Naive thymus-derived CD8-positive, alpha-beta T cell (primary cell): ENCODE measurements at places on chromosomes 13 and 19. TPM values are rescaled to one million over a fixed set of nuclear protein-coding genes. Genes with fewer than 3 reads are reported as not detected.

DNA sequence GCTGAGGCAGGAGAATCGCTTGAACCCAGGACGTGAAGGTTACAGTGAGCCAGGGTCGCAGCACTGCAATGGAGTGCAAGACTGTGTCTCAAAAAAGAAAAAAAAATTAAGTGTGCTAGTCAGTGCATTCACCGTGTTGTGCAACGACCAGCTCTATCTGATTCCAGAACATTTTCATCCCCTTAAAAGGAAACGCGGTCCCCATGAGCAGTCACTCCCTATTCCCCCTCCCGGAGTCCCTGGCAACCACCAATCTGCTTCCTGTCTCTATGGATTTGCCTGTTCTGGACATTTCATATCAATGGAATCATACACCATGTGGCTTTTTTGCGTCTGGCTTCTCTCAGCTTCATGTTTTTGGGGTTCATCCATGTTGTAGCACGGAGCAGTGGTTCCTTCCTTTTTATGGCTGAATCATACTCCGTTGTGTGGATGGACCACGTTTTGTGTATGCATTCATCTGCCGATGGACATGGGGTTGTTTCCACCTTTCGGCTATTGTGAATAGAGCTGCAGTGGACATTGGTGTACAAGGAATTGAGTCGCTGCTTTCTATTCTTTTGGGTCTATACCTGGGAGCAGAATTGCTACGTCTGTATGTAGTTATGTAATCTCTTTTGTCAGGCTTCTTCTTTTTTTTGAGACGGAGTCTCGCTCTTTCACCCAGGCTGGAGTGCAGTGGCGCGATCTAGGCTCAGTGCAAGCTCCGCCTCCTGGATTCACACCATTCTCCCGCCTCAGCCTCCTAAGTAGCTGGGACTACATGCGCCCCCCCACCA, 19.8 kb downstream of the MYO9B start:
- no peaks in the 10 kb centered on the region for H3K27me3 ChIP-seq
- peaks cover 26% of the 10 kb centered on the region for H3K36me3 ChIP-seq
- no peak overlapping the region for H3K4me3 ChIP-seq
- DNase-seq: no peak
- peak overlapping the region; percentile 38 for H3K27ac ChIP-seq

GRCh38 chr19:38291855-38292254, 12.2 kb upstream of the C19orf33 start:
- H3K36me3 ChIP-seq: peaks cover 55% of the 10 kb centered on the region
- H3K4me3 ChIP-seq: no peak overlapping the region
- no peak overlapping the region for H3K27ac ChIP-seq
- no peaks in the 10 kb centered on the region for H3K27me3 ChIP-seq
- DNase-seq: no peak

DNA sequence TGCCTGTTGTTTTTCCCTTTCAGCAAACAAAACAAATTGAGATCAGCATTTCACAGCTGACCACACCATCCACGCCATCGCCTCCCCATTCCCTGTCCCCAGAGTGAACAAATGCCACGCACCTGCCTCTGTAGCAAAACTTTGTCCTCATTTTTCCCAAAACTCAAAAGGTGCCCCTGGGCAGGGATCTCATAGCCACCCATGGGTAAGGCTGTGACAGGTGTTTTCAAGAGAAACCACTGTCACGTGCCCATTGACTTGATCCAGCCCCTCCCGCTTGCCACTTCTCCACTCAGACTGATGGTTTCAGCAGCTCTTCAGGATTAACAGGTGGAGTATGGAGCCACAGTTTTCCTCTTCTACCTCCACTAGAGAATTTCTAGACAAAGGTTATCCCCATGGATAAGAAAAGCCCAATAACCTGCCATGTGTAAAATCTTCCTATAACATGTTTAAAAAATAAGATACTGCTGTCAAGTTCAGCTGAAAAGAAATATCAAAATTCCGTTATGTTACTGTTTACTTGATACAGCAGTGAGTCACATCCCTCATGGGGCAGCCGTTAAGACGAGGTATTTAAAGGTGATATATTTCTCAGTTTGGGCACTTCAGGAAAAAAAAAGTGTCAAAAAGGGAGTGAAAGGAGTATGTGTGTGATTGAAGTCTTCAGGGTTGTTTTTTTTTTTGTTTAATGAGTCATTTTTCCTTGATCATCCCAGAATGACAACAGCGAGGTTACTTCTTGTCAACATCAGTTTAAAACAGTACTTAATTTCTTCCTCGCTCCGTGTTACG, 63.5 kb upstream of the GPR183 start:
- peak overlapping the region; percentile 98 for H3K27ac ChIP-seq
- H3K4me3 ChIP-seq: peak overlapping the region; percentile 81
- peaks cover 5% of the 10 kb centered on the region for H3K36me3 ChIP-seq
- H3K4me1 ChIP-seq: peaks cover 91% of the 10 kb centered on the region

- DNase-seq: peak; percentile 53
- peak overlapping the region; percentile 22 for H3K4me3 ChIP-seq
- H3K27ac ChIP-seq: no peak overlapping the region
- H3K27me3 ChIP-seq: no peaks in the 10 kb centered on the region
Measured at GRCh38 chr19:46529622-46530451, 34.2 kb upstream of the PNMA8B start.

- H3K27me3 ChIP-seq: no peaks in the 10 kb centered on the region
- peaks cover 22% of the 10 kb centered on the region for H3K36me3 ChIP-seq
- DNase-seq: no peak
- peak overlapping the region; percentile 1 for H3K27ac ChIP-seq
- peaks cover 41% of the 10 kb centered on the region for H3K4me1 ChIP-seq
Measured at GRCh38 chr13:73975767-73976166, 158.4 kb downstream of the KLF12 start.

- no peak for DNase-seq
- H3K27me3 ChIP-seq: no peaks in the 10 kb centered on the region
- H3K4me3 ChIP-seq: no peak overlapping the region
- H3K36me3 ChIP-seq: peaks cover 2% of the 10 kb centered on the region
- H3K27ac ChIP-seq: peak overlapping the region; percentile 47
Measured at GRCh38 chr19:3389876-3390371, 23.5 kb downstream of the NFIC start.

GRCh38 chr19:29586401-29586800, 19.7 kb upstream of the POP4 start:
- DNase-seq: no peak
- peaks cover 5% of the 10 kb centered on the region for H3K27me3 ChIP-seq
- H3K4me1 ChIP-seq: peaks cover 11% of the 10 kb centered on the region
- H3K36me3 ChIP-seq: no peaks in the 10 kb centered on the region
- H3K4me3 ChIP-seq: no peak overlapping the region

DNA sequence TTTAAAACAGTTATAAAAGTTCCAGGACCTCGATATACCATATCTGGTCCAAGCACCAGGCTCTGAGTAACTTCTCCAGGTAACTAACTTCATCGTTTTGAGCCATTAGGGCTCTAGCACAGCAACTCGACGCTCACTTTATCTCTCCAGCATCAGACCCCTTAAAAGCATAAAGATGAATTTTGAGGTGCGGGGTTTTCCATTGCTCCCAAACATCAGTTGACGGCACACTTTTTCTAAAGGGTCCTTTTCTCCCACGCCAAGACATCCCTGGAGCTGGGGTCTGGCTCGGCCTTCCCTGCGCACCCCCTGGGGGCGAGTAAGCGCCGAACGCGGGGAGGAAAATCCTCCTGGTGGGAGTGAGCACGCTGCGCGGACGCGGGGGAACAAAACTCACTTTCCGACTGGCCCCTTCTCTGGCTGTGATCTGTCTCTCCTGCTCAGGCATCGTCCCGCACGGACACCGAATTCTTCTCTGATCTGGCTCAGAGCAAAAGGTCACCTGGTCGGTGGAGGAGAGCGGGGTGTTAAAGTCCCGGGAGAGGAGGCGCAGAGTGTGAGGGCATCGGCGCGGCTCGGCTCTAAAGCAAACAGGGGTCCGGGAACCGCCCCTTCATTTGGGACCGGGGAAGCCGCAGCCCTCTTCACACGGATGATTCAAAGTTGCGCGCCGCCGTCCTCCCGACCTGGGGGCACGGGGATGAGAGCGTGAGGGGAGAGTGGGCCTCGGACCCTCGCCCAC, at the start of gene ATP7B:
Gene ATP7B, minus strand, starts transcription at position 561 of the 742 bp plus-strand sequence. Its CDS starts 113 bp downstream, at position 448.
- peak within 1 kb of the TSS; percentile 99 for H3K4me3 ChIP-seq
- peak within 1 kb of the TSS; percentile 96 for H3K27ac ChIP-seq
- DNase-seq: no peak
- peaks cover 21% of the 10 kb centered on the region for H3K4me1 ChIP-seq
- H3K36me3 ChIP-seq: no peaks in the 10 kb centered on the region
- H3K27me3 ChIP-seq: peaks cover 16% of the 10 kb centered on the region

GRCh38 chr19:17942582-17943273, 9.9 kb downstream of the CCDC124 start:
- peaks cover 16% of the 10 kb centered on the region for H3K4me1 ChIP-seq
- H3K27me3 ChIP-seq: no peaks in the 10 kb centered on the region
- no peaks in the 10 kb centered on the region for H3K36me3 ChIP-seq
- no peak overlapping the region for H3K4me3 ChIP-seq

- no peaks in the 10 kb centered on the region for H3K27me3 ChIP-seq
- H3K27ac ChIP-seq: no peak overlapping the region
- H3K4me1 ChIP-seq: no peaks in the 10 kb centered on the region
- H3K36me3 ChIP-seq: no peaks in the 10 kb centered on the region
Measured at GRCh38 chr13:22848539-22849052, 332.2 kb upstream of the SGCG start.

DNA sequence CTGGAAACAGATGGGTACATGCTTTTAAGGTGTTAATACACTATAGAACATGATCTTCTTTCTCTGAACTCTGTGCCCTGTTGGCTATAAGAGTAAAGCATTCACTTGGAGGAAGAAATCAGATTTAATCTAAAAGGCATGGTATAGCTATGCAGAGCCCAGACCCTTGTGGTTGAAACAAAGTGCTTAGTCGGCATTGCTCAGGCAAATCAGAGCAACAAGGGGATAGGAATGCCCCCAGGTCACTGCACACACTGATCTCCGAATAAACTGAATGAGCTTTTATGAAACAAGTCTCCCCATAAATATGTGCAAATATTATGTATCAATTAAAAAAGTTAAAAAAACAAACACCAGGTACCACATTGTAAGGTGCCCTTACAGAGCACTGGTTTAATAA, 52.0 kb upstream of the RGCC start:
- H3K4me1 ChIP-seq: no peaks in the 10 kb centered on the region
- no peak overlapping the region for H3K27ac ChIP-seq
- H3K4me3 ChIP-seq: no peak overlapping the region
- no peaks in the 10 kb centered on the region for H3K36me3 ChIP-seq
- DNase-seq: no peak
- H3K27me3 ChIP-seq: no peaks in the 10 kb centered on the region

- H3K27ac ChIP-seq: peak overlapping the region; percentile 98
- no peaks in the 10 kb centered on the region for H3K27me3 ChIP-seq
- peak overlapping the region; percentile 90 for H3K4me3 ChIP-seq
- DNase-seq: no peak
- peaks cover 24% of the 10 kb centered on the region for H3K36me3 ChIP-seq
Measured at GRCh38 chr19:18118420-18119012, 20.9 kb downstream of the MAST3 start.

- H3K4me1 ChIP-seq: no peaks in the 10 kb centered on the region
- no peaks in the 10 kb centered on the region for H3K36me3 ChIP-seq
- H3K4me3 ChIP-seq: no peak overlapping the region
- DNase-seq: no peak
Measured at GRCh38 chr19:50468818-50469217, 7.5 kb upstream of the EMC10 start.

- H3K4me3 ChIP-seq: no peak overlapping the region
- H3K27me3 ChIP-seq: no peaks in the 10 kb centered on the region
Measured at GRCh38 chr13:90302107-90302506, 1045.4 kb upstream of the MIR17HG start.

- H3K27ac ChIP-seq: peak overlapping the region; percentile 91
- no peaks in the 10 kb centered on the region for H3K27me3 ChIP-seq
- DNase-seq: peak; percentile 82
- peaks cover 63% of the 10 kb centered on the region for H3K4me1 ChIP-seq
- H3K36me3 ChIP-seq: no peaks in the 10 kb centered on the region
- peak overlapping the region; percentile 98 for H3K4me3 ChIP-seq
Measured at GRCh38 chr19:29714371-29714952, 599 bp downstream of the C19orf12 start.

The FCGBP gene
- 230 TPM for total RNA-seq

The MEF2B gene
- 3.9 TPM for total RNA-seq

The PRODH2 gene
- not detected for total RNA-seq

The ZNF577 gene
- total RNA-seq: 34.0 TPM

The TMEM86B gene
- 17.7 TPM for total RNA-seq

The CD37 gene
- 328 TPM for total RNA-seq

The ZNF429 gene
- total RNA-seq: 30.9 TPM
